ENCODE measurements at places on chromosomes 2 and 18.

GRCh38 chr18:63025251-63026090, 294.1 kb downstream of the BCL2 start:
- no peak for DNase-seq

GRCh38 chr2:64295326-64296139, 151.3 kb upstream of the PELI1 start:
- DNase-seq: peak; percentile 26

GRCh38 chr18:75215663-75216062, 5.1 kb downstream of the TSHZ1 start:
- no peak for DNase-seq

- no peak for DNase-seq
Measured at GRCh38 chr2:240974771-240975572, 23.4 kb upstream of the SNED1 start.

- DNase-seq: no peak
Measured at GRCh38 chr2:233789554-233789953, 11.4 kb downstream of the MROH2A start.

DNA sequence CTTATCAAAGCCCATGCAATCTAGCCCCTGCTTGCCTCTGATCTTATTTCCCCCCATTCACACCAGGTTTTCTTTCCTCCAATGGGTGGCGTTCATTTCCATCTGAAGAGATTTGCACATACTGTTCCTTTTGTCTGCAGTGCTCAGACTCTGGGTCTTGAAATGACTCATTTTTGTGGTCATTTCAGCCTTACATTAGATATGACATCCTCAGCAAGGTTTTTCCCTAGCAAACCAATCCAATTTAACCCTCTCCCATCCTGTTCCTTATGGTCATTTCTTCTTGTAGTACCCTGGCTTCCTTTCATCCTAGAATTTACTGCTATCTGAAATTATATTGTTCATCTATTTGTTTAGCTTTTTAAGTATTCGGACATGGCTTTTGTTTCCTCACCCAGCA, 42.5 kb upstream of the SCN1A start:
- no peak for DNase-seq

DNA sequence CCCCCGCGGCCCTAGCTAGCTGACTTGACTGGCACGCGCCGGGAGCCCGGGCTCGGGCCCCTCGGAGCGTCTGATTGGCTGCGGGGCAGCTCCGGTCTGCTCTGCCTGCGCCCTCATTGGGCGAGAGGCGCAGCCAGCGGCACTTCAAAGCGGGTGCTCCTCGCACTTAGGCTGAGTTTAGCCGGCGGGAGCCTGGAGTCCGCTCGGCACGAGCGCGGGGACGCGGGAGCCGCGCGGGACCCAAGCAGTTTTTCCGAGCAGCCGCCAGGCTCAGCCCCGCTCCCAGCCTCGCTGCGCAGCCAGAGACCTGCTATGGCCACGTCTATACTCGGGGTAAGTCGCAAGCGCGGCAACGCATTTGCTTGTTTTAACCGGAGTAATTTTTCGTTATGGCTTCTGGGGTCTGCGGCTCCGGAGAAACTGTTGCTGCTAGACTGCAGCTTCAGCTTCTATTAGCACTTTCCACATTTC, at the start of gene SP9:
TSS of gene SP9 (plus strand) at position 174 of the 471 bp plus-strand sequence. CDS start at position 313, 139 bp downstream.
- no peak for DNase-seq
